Left lung (tissue), 14 donors: ENCODE measurements at places on chromosomes 5 and 9. TPM values are rescaled to one million over a fixed set of nuclear protein-coding genes. Genes with fewer than 3 reads are reported as not detected.

Gene SPATA31A3
- polyA plus RNA-seq, result not detected

DNA sequence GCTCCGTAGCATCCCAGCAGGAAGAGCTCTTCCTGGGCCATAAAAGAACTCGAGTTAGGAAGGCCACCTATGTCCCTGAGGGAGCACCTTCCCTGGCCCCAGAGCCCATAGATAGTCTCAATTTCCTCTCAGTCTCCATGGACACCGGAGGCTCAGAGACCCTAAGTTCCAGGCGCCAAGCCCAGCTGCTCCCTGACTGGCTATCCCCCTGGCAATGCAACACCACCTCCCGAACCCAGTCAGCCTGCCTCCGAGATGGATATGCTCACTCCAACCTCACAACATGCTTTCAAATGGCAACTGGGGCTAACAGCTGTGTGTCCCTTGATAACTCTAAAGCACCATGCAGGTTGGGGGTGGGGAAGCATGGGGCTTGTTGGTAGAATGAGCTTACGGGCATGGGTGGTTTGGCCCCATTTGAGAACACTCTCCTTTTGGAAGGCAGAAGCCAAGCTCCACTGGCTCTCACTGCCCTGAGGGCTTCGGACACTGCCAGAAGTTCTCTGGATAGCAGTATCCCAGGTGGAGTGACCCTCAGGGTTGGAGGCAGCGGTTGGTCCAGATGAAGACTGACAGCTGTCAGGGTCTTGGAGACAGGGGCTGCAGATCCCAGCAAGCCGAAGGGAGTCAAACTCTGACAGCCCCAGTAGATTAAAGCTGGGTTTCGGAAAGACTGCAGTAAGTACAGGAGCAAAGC, 165.3 kb downstream of the PAX5 start:
- DNase-seq, result no peak

Gene NUTM2F
- polyA plus RNA-seq, result 0.11 TPM

DNA sequence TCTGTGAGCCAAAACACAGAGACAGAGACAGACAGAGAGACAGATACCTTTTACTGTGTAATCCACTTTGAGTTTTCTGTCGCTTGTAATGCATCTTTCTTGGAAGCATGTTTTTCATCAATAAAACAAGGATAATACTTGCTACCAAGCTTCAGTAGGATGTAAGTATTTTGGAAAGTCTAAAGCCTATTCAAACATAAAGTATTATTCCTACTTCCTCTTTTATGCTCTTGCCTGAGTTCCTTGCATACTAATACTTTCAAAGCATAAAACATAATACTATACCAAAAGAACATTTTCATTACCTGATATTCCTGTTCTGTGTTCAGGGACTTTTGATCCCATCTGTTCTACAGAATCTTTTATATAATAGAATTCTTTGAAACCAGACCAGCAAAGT, 64.5 kb upstream of the SLC30A5 start:
- no peak for DNase-seq

- DNase-seq, result no peak
Observed at GRCh38 chr5:140398379-140398811, 3.2 kb upstream of the ANKHD1 start.

DNA sequence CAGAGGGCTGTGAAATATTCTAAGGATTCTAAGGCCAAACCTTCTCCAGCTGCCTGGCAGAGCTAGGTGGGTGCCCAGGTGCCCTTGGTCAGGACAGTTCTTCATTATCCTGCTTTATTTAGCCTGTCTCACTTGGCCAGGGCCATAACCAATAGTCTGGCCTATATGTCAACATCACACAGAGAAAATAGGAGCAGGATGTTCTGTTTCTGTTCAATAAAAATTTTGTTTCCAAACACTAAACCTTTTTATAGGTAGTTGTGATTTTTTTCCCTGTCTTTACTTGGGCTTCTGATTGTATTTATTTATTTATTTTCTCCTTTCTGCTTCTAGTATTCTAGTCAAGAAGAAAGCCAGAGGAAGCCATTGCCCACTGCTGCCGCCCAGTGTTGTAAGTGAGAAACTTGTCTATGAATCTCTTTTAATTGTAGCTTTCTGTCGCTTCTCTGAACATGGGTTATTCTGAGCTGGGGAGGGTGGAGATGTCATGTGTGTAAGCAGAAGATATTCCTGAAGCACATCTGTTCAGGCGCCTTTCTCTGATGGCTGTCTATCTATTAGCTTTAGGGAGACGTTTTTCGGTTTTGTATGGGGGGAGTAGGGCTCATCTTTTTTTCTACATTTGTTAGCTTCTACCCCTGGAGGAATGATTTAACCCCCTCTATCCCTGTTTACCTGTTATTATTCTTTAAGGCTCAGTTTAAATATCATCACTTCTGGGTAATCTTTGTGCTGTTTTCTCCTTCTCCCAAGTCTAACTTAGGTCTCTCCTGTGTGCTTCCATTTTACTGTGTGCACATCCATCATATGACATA, 97.1 kb downstream of the UNC13B start:
- peak; percentile 79 for DNase-seq

- DNase-seq, result peak; percentile 39
Observed at GRCh38 chr5:156148301-156148700, 178.7 kb upstream of the SGCD start.

Gene GCNT1
- 6.0 TPM for polyA plus RNA-seq
